Thyroid gland (tissue), 4 donors: ENCODE measurements at places on chromosomes 5 and 9. TPM values are rescaled to one million over a fixed set of nuclear protein-coding genes. Genes with fewer than 3 reads are reported as not detected.

AFAP1L1 gene
- total RNA-seq = 31.2 TPM

PCDH1 gene
- total RNA-seq = 27.4 TPM

SLC35A4 gene
- total RNA-seq = 70.4 TPM

TCOF1 gene
- total RNA-seq = 27.3 TPM

PRUNE2 gene
- 5.3 TPM for total RNA-seq

DMRT3 gene
- total RNA-seq = 5.5 TPM

FCN2 gene
- total RNA-seq = not detected

HAPLN1 gene
- not detected for total RNA-seq

TMEM215 gene
- not detected for total RNA-seq

DNA sequence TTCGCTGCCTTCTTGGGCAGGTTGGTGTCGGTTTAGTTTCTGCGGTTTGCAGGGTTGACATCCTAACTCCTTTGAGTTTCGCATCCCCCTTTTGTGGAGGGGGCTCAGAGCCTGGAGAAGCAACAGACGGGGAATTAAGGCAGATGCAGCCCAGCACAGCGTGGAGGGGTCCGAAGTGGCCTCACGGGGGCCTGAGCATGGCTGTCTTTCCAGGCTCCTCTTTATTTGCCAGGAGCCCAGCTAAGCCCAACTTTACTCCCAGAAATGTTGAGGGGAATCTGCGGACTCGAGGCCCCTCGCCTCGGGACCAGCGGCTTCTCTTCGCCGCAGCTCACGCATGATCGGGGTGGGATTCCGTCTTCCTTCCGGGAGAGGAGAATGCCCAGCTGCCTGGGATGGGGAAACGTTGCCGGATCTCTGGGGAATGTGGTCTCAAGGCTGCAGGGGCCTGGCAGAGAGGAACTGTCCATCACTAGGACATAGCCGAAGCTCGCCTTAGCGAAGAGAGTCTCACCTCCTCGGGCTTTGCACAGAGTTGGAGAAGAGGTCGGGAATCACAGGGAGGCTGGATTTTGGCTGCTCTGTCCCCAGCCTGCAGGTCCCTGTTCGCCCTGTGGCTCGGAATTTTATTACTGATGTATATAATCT lies 1.3 kb downstream of the RAI14 start:
- peaks cover 13% of the 10 kb centered on the region for H3K4me1 ChIP-seq
- H3K4me3 ChIP-seq = peak overlapping the region; percentile 96
- H3K27me3 ChIP-seq = no peaks in the 10 kb centered on the region

- H3K4me3 ChIP-seq = no peak overlapping the region
- H3K27me3 ChIP-seq = no peaks in the 10 kb centered on the region
These were observed 117.2 kb downstream of the MEF2C start for GRCh38 chr5:88765798-88766197.

DNA sequence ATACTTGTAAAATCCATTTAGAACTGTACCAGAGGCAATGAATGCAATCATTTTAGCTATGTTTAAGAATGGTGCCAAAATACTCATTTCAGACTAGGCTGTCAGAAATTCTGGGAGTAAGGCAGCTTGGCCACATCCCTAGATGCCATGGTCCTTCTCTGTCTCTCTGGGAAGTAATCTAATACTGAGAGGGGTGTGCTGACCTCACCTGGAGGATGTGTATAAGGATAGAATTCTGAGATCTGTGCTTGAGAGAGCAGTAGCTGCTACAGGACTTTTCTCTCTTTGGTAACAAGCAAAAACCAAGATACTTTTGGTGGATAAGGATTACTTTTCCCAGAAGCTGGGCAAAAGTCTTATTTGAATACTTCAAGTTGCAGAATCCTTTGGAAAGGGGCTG lies 68.1 kb upstream of the MRPS30 start:
- H3K36me3 ChIP-seq = no peaks in the 10 kb centered on the region
- no peaks in the 10 kb centered on the region for H3K27me3 ChIP-seq
- no peak overlapping the region for H3K4me3 ChIP-seq
- no peak for DNase-seq
- H3K4me1 ChIP-seq = no peaks in the 10 kb centered on the region

GRCh38 chr9:21084242-21084850 lies 6.6 kb upstream of the IFNB1 start:
- peaks cover 17% of the 10 kb centered on the region for H3K4me1 ChIP-seq
- no peaks in the 10 kb centered on the region for H3K36me3 ChIP-seq
- no peak for DNase-seq
- no peak overlapping the region for H3K27ac ChIP-seq
- H3K4me3 ChIP-seq = no peak overlapping the region

DNA sequence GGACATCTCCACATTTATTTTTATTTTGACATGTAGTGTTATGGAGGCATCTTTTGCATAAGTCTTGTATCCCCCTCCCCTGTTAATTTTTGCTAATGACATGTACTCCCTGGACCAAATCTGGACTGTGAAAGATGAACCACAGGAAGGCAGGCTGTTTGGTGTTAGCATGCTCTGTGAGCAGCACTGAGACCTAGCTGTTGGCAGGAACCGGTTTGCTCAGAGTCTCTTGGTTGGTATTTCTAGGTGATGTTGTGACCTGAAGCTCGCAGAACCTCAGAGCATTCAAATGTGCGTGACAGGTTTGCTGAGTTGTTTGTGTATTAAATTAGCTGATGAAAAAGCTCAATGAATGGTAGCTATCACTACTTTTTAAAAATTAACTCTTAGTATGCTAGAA lies 53.6 kb upstream of the PHF2 start:
- H3K36me3 ChIP-seq = peaks cover 11% of the 10 kb centered on the region
- H3K4me3 ChIP-seq = no peak overlapping the region
- H3K27ac ChIP-seq = no peak overlapping the region
- no peaks in the 10 kb centered on the region for H3K27me3 ChIP-seq
- no peaks in the 10 kb centered on the region for H3K4me1 ChIP-seq

GRCh38 chr5:170293273-170293672 lies 4.3 kb downstream of the LCP2 start:
- H3K4me3 ChIP-seq = no peak overlapping the region
- H3K36me3 ChIP-seq = no peaks in the 10 kb centered on the region
- H3K4me1 ChIP-seq = peaks cover 8% of the 10 kb centered on the region
- H3K27ac ChIP-seq = no peak overlapping the region

DNA sequence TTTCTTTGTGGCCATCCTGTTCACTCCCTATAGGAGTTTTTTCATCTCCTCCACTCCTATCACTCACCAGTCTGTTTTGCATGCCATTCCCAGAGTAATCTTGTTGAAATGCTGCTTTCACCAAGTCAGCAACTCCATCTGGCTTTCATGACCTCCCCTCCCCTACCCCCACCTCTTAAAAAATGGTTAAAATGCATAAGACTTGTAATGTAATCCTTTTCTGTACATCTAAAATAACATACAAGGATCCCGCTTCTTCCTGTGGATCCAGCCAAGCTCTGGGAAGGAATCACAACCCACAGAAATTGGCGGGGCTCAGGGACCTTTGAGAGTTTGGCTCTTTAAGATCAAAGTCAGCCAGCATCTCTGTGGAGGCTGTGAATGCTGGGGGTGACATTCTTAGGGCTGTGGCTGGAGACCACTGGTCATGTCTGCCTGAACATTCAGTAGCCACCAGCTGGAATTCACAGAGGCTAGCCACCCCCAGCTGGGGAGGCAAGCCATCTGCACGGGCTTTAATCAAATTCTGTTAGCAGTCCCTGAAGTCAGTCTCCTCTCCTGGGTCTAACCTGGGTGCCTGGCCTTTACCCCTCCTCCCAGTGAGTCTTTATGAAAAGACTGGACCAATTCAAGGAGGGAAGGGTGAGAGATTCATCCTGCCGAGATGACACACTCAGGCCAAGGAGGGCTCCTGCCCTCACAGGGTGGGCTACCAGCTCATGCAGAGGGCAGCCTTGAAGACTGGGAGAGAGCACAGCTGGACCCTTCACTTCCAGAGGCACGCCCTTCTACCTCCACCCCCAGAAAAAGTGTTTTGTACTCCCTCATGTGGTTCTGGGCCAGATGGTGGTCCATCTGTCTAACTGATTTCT lies 132.9 kb downstream of the LIFR start:
- H3K27ac ChIP-seq = no peak overlapping the region
- DNase-seq = no peak
- H3K4me1 ChIP-seq = no peaks in the 10 kb centered on the region
- no peaks in the 10 kb centered on the region for H3K36me3 ChIP-seq
- H3K27me3 ChIP-seq = no peaks in the 10 kb centered on the region

- no peaks in the 10 kb centered on the region for H3K36me3 ChIP-seq
- peaks cover 48% of the 10 kb centered on the region for H3K4me1 ChIP-seq
- H3K27ac ChIP-seq = peak overlapping the region; percentile 23
- DNase-seq = no peak
These were observed 23.0 kb downstream of the RNF145 start for GRCh38 chr5:159186319-159186718.

DNA sequence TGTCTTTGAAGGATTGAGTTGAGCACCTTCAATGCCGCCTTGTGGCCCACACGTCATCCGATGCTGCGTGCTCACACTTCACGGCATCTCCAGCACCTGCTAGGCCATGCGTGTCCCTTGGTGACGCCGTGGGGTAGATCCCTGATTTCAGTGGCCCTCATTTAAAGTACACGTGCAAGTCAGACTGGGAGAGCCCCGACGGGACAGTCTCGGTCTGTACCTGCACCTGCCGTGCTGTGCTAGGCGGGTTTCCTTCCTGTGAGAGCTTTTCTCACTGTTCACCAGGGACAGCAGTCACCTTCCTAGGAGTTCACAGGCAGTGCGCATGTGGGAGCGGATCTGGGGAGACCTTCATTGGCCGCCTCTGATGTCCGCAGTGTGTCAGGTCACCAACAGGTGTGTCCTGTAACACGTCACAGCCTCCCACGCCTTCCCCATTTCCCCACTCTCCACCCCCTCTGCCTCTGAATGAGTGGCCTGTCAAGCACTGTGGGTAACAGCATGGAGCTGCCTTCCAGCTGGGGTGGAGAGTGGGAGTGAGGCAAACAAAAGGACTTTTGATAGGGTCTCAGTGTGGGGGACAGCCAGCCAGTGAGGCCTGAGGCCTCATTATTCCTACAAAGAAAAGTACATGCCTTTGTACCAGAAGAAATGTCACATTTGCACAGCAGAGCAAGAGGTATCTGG lies 236.4 kb downstream of the FANCC start:
- peaks cover 21% of the 10 kb centered on the region for H3K4me1 ChIP-seq
- H3K36me3 ChIP-seq = peaks cover 51% of the 10 kb centered on the region
- no peak for DNase-seq
- H3K27ac ChIP-seq = no peak overlapping the region

DNA sequence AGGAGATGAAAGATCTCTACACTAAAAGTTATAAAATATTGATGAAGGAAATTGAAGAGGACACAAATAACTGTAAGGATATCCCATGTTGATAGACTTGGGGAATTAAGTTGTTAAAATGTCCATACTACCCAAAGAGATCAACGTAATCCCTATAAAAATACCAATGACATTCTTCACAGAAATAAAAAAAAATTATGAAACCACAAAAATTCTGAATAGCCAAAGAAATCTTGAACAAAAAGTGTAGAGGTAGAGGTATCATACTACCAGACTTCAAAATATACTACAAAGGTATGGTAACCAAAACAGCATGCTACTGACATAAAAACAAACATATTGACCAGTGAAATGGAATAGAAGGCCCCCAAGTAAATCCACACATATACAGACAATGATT lies 71.5 kb upstream of the ELL2 start:
- H3K4me1 ChIP-seq = no peaks in the 10 kb centered on the region
- no peak for DNase-seq
- H3K27me3 ChIP-seq = no peaks in the 10 kb centered on the region
- no peak overlapping the region for H3K4me3 ChIP-seq
- no peaks in the 10 kb centered on the region for H3K36me3 ChIP-seq

DNA sequence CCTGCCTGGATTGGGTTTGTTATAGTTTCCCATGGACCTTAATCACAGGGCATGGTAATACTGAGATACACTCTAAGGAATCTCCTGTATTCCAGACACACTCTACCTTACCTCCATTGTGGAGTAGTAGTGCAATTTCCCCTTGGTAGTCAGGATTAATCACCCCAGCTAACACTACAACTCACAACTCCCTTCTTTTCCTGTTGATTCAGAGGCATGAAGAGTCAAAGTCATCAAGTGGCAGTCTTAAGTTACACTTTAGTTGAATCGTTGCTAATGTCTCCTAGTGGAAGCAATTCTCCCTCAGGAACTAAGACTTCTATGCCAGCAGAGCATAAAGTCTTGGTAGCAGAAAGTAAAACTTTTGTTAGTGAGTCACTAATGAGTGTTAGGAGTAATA lies 122.7 kb upstream of the APC start:
- no peaks in the 10 kb centered on the region for H3K27me3 ChIP-seq
- DNase-seq = no peak
- no peaks in the 10 kb centered on the region for H3K36me3 ChIP-seq

DNA sequence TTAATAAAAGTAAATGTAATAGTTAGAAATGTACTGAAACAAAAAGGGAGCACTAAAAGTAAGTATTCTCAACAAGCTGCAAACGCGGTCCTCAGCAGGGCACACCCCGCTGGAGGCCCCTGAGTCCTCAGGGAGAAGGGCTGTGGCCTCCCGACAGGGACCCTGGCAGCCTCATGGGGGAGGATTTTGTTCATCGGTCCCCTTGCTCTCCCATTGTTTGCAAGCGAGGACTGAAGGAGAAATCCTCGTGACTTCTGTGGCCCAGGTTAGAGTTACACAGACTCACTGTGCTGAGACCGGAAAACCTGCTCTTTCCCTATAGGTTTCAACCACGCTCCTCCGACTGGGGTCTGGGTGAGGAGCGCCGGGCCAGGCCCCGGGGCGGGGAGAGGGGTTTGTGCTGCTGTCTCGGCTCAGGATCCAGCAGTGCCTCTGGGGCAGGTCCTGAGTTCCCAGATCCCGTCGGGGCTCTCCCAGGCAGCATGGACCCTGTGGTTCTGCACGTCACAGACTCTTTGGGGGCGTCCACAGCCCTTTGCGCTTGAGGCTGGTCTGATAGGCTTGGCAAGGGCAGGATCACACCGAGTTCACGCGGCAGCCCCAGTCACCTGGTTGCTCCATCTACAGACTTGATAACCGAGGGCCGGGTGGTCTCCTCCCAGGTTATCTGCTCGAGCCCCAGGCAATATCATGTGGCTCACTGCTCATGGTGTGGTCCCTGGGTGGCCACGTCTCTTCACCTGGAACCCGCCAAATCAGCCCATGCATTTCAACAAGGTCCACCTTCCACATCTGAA lies 38.8 kb downstream of the MRPL36 start:
- no peak for DNase-seq
- H3K4me1 ChIP-seq = no peaks in the 10 kb centered on the region
- no peak overlapping the region for H3K27ac ChIP-seq
- no peak overlapping the region for H3K4me3 ChIP-seq
- H3K27me3 ChIP-seq = no peaks in the 10 kb centered on the region

- no peaks in the 10 kb centered on the region for H3K4me1 ChIP-seq
- no peak for DNase-seq
- H3K27me3 ChIP-seq = no peaks in the 10 kb centered on the region
- H3K36me3 ChIP-seq = no peaks in the 10 kb centered on the region
- H3K4me3 ChIP-seq = no peak overlapping the region
These were observed 357.4 kb downstream of the PSAT1 start for GRCh38 chr9:78654324-78654723.
